Astrocyte (in vitro differentiated cells and primary cell): ENCODE measurements at places on chromosomes 6 and 20. TPM values are rescaled to one million over a fixed set of nuclear protein-coding genes. Genes with fewer than 3 reads are reported as not detected.

TREML1 gene
- not detected in 2 replicates for total RNA-seq

GRCh38 chr6:158257425-158257759, 54.9 kb upstream of the TULP4 start:
- DNase-seq = no peak

DNA sequence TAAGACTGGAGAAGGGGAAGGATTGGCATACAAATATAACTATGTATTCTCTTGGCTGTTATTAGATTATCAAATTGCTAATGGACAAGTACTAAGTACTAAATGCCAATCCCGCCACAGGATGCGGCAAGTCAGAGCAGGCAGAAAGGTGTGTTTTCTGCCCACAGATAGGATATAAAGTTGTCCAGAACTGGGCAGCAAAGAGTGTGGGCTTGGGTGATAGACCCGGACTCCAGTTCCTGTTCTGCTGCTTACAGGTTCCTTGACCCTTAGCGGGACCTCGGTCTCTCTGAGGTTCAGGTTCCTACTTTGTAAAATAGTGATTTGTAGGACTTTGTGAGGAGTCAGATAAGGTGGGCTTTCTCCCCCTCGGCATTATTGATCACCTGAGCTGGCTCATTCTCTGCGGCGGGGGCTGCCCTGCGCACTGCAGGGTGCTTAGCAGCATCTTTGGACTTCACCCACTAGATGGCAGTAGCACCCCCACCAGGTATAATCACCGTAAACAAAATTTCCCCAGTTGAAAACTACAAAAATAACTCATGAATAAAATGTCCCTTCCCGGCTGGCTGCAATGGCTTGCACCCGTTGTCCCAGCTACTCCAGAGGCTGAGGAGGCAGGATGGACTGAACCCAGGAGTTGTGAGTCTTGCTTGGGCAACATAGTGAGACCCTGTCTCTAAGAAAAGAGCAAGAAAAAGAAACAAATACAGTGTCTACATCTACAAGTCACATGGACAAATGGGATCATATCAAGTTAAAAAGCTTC, 193.1 kb downstream of the DOK5 start:
- no peak for DNase-seq

DNA sequence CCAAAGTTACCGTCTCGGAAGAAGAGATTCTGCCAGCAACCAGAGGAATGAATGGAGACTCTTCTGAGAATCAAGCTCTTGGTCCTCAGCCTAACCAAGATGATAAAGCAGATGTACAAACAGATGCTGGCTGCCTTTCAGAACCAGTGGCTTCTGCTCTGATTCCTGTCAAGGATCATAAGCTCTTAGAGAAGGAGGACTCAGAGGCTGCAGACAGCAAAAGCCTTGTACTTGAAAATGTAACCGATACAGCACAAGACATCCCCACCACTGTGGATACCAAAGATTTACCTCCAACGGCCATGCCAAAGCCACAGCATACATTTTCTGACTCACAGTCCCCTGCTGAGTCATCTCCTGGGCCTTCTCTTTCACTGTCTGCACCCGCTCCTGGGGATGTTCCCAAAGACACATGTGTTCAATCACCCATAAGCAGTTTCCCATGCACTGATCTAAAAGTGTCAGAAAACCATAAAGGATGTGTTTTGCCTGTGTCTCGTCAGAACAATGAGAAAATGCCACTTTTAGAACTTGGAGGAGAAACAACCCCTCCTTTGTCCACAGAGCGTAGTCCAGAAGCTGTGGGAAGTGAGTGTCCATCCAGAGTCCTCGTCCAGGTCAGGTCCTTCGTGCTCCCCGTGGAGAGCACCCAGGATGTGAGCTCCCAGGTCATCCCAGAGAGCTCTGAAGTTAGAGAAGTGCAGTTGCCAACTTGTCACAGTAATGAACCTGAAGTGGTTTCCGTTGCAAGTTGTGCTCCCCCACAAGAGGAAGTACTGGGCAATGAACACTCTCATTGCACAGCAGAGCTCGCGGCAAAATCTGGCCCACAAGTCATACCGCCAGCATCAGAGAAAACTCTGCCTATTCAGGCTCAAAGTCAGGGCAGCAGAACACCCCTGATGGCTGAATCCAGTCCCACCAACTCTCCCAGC, 109.6 kb downstream of the RTN4IP1 start:
- peak; percentile 98 for DNase-seq

- no peak for DNase-seq
Measured at GRCh38 chr6:125379174-125379573, 77.4 kb upstream of the HDDC2 start.

DNA sequence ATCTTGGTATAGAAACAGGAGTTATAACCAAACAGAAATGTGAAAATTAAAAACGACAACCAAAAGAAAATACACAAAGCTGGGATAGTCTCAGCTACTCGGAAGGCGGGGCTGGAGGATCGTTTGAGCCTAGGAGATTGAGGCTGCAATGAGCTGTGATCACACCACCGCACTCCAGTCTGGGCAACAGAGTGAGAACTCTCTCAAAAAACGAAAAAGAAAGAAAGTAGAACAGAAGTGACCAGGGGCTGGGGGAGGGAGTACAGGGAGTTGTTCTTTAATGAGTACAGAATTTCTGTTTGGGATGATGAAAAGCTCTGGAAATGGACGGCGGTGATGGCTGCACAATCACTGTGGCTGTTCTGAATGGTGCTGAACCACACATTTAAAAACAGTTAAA, 5.9 kb downstream of the GMEB2 start:
- no peak for DNase-seq

GRCh38 chr6:35188886-35189285, 24.9 kb upstream of the SCUBE3 start:
- no peak for DNase-seq

DNA sequence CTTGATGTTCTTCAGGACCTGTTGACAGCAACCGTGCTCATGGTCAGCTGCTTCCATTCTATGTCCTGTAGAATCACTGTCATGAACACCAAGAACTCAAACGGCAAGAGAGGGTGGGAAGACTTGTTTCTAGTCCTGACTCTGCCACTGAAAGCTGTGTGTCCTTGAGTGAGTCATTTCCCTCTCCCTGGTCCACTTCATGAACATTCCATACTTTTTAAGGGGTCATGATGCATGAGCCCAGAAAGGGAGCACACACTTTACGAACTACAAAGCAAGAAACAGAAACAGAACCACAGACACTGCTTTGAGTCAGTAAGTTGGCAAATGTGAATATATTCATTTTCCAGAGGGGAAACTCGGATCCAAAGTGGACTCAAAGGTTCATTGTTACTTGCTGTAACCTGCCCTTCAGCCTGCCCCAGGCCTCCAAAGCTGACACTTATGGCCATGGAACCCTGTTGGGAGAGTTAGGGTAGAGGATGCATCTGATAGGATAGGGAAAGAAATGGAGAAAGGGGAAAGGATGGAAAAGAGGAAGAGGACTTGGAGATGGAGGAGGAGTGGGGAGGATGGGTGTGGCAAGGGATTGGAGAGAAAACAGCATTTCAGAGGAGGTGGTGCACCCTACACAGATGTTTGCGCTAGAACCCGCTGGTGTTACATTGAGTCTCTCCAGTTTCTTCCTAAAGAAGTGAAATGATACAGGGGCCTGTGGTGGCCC, 129.8 kb downstream of the FOXO3 start:
- DNase-seq = peak; percentile 65

DNA sequence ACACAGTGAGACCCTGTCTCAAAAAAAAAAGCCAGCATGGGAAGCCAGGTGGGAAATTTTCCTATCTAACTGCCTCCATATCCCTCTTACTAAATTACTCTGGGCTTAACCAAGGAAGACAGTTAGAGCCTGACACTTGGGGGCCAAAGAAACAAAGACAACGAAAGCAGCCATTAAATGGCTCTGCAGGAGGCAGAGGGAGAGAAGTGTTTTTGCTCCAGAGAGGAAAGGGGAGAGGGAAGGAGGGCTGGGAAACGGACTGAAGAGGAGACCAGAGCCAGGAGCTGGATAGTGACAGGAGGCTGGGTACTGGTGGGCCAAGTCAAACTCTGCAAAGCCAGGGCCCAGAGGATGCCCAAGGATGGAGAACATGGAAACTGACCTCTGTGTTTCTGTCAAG, 10.7 kb upstream of the TGIF2 start:
- no peak for DNase-seq

DNA sequence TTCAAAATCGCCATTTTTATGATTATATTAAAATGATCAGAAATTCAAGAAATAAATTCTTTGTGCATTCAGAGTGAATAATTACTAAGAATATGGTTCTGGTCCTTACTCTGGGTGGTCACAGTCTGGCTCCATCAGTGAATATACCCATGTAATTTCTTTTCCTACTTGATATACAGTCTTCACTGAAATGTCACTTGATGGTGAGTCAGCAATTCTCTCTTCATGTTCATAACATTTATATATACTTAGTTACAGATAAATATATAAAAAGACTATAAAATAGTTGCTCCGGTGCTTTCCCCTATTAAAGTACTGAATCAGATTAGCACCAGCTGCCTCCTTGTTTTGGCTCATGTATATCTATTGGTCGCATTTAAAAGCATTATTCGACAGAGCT, 56.4 kb upstream of the MTRF1L start:
- no peak for DNase-seq

ZNF184 gene
- total RNA-seq = 5.1 and 5.7 TPM in 2 replicates

GRCh38 chr6:33824461-33825154, 20.8 kb upstream of the MLN start:
- no peak for DNase-seq

GRCh38 chr20:36498386-36499179, 42.7 kb upstream of the MYL9 start:
- DNase-seq = no peak

GRCh38 chr20:57022306-57022705, 244.1 kb downstream of the BMP7 start:
- no peak for DNase-seq

- DNase-seq = no peak
Measured at GRCh38 chr20:3068986-3069900, 2.2 kb upstream of the OXT start.

DNA sequence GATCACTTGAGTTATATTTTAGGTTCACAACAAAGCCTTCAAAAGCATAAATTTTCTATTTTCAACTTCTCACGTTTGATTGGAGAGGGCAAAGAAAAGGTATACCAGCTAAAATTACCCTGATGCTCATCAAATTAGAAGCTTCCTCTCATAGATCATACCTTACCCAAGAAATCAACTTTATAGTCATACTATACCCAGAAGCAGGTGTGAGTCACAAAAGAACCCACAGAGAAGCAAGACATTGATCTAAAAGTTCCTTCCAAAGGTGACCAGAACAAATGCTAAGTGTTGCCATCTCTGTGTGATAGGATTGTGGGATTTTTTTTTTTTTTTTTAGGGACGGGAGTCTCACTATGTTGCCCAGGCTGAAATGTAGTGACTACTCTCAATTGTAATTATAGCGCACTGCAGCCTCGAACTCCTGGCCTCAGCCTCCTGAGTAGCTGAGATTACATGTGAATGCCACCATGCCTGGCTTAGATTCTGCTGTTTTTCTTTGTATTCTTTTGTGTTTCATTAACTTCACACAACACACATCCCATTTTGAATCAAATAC, 3.3 kb downstream of the EIF2S2 start:
- DNase-seq = no peak

HIVEP2 gene
- 17.0 and 21.2 TPM in 2 replicates for total RNA-seq

- DNase-seq = no peak
Measured at GRCh38 chr6:16855460-16855859, 94.2 kb upstream of the ATXN1 start.

- DNase-seq = peak; percentile 10
Measured at GRCh38 chr6:56570413-56571359, 72.0 kb downstream of the DST start.
